ENCODE measurements at places on chromosomes 6 and 20.
A peak's percentile ranks its signal among the peaks of the same experiment; 100 is the strongest.

DNA sequence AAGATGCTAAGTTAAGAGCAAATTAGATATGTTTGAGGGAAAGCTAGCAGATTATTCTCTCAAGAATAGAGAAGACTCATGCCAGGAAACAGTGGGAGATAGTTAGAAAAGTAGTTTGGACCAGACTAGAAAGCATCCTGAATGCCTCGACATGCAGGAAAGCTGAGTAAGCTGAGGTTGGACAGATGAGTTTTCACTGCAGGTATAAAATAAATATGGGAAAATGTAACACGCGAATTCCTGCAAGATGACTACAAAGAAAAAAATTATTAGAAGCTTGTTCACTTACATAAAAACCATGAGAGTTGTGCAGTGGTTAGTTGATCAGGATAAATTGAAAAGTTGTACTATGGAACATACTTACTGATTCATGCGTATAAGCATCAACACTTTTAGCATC, 484.2 kb upstream of the MANEA start:
- DNase-seq, result no peak

DNA sequence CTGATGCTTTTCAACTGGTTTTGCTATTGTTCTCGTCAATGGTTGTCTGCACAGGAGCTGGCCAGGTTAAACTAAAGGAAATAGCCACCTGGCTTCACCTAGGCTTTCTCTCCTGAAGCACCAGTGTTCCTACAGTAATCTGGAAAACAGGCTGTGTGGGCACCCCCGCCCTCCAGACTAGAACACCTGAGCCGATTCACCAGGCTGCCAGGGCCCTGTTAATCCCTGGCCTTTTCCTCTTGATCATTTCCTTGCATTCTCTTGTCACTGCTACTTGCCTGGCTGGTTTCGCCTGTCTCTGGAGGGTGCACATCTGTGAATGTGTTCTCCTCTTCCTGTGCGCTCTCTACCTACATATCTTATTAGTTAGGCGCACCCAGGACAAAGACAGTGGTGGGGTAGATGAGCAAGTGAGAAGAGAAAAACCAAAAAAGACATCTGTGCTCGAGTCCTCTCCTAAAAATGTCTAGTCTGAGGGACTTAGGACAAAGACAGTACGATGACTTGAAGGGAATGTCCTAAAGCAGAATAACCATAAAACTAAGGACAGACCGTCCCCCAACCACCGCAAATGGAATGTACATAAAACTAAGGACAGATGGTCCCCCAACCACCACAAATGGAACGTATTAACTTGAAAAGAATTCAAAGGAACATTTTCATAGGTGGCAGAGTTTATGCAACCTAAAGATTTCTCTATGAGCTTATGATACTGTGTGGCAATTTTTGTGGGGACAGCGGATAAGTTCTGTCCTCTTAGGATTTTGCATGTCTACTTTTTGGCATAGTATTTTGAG, 45.9 kb upstream of the EMILIN3 start:
- DNase-seq, result no peak

- DNase-seq, result no peak
Observed at GRCh38 chr6:75946146-75946831, 126.2 kb downstream of the IMPG1 start.

DNA sequence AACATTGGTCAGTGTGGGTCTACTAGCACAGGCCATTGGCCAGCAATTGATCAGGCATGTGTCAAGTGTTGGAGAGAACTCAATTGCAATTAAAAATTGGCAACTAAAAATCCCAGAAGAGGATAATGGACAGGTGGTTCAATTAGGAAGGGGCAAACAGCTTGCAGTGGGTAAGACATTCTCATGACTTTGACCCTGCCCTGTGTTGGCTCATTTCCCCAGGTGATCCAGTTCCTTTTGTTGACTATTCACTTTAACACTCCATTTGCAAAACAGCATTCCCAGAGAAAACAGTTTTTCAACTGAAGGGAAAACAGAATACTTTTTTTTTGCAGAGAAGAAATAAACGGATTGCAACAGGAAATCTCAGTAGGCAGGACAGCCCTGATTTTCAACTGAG, 28.9 kb upstream of the SCGN start:
- DNase-seq, result no peak

DNA sequence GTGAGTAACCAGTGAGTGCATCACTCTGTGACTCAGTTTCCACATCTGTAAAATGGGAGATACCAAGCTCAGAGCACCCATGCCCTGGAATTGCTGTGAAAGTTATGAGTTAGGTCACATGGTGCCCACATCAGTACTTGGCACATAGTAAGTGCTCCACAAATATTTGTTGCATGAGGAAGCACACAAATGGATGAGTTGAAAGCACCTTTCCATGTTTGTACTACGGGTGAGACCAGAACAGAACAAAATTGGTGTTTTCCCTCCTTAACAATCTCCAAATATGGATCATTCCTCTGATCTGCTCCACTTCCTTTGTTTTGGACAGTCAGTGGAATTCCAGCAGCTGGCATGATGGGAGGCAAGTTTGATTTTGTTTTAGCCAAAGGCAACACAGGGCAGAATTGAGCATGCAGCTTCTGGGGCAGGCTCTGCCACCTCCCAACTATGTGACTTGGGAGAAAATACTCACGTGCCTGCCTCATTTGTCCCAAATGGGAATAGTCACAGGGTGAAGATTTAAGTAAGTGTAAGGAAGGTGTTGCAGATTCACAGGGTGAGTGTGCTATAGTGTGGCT, 503.7 kb upstream of the SULF2 start:
- DNase-seq, result no peak

DNA sequence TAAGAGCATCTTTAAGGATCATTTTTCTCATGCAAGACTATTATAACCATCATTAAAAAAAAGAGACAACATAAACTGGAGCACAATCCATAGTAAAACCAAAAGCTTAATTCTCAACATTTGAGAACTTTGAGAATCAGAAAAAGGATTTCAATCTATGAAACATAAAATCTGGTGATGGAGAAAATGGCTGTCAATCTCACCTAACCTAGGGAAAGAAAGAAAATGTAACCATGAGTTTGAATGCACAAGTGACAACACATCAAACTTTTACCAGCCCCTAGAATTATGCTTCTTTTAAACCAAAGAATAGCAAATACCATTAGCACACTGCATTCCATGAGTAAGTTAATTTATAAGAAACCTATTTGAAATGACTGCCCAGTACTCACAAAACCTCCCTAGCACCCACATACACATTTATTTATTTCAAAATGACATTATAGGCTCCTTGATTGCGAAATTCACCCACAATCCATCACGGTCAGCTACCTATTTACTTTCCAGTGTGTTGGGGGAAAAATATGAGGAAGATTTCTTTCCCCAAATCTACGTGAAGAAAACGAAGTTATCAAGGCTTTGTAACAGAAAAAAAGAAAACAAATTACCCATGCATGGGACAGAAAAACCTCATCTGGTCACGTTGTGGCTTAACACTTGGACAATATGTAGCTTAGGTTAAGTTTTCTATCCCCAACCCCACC, 828 bp downstream of the ASCC3 start:
- no peak for DNase-seq

- peak; percentile 42 for DNase-seq
Observed at GRCh38 chr20:46562373-46563169, 12.1 kb upstream of the OCSTAMP start.

DNA sequence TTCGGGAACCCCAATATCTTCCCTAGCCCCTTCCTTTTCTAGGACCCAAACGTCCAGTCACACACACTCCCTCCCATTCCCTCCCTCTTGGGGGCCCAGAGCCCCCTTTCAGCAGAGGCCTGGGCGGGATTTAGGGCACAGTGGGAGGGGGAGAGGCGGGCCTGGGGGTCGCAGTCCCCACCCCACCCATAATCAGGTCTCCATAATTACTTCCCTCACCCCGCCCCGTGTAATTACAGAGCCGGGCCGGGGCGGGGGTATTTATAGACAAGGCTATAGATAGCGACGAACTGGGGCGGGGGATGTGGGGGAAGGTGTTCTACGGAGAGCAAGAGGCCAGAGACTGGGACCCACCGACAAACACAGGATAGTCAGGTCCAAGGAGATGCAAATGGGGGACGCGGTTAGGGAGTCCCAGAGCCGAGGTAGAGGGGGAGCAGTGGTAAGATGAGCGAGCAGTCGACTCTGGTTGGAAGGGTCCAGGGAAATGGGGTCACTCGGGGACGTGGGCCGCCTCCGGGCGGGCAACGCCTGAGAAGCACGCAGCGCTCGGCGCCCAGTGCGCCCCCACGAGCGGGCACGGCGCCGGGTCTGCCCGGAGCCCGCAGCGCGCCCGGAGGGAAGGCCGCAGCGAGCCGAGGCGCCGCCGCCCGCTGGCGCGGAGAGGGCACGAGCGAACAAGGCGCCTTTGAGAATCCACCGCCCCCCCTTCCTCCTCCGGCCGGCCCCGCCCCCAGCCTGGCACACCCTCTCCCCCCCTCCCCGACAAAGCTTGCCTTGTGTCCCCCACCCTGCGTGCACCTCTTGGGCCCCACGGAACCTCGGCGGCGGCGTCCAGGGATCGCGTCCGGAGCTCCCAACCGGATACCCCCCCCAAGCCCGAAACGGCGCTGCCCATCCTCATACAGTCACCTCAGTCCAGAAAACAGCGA, 670 bp upstream of the COL11A2 start:
- no peak for DNase-seq

DNA sequence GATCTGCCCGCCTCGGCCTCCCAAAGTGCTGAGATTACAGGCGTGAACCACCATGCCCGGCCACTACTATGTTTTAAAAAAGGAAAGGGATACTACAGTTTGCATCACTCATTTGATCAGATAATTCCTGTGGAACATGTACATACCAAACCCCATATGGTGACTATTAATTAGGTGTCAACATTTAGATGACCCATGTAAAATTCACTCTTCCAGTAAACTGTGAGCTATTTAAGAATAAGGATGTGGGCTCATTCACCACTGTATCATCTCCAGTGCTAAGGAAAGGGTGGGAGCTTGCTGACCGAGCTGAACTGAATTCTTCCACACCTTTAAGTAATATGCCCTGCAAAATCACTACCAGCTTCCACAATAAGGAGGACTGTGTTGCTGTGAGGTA, 127.5 kb downstream of the BTBD9 start:
- no peak for DNase-seq

- DNase-seq, result no peak
Observed at GRCh38 chr20:23129266-23129665, 43.1 kb upstream of the CD93 start.

- no peak for DNase-seq
Observed at GRCh38 chr6:163243692-163244589, 170.6 kb upstream of the QKI start.

DNA sequence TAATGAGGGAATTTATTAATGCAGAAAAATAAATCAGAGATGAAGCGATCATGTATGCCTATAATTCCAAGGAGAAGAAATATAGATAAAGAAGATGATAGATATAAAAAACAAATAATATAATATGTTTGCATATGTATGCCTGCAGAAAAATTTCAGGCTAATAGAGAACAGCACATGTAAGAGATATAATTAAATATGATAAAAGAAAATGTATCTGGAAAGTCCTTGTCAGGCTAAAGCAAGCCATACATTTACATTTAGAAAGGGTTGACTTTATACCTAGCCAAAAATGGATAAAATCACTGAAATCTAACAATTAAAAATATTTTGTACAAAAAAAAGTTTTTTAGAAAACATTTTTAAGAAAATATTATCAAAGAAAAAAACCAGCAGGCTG, 454.1 kb downstream of the C6orf118 start:
- no peak for DNase-seq

GRCh38 chr6:33987531-33988021, 158.3 kb downstream of the GRM4 start:
- no peak for DNase-seq

DNA sequence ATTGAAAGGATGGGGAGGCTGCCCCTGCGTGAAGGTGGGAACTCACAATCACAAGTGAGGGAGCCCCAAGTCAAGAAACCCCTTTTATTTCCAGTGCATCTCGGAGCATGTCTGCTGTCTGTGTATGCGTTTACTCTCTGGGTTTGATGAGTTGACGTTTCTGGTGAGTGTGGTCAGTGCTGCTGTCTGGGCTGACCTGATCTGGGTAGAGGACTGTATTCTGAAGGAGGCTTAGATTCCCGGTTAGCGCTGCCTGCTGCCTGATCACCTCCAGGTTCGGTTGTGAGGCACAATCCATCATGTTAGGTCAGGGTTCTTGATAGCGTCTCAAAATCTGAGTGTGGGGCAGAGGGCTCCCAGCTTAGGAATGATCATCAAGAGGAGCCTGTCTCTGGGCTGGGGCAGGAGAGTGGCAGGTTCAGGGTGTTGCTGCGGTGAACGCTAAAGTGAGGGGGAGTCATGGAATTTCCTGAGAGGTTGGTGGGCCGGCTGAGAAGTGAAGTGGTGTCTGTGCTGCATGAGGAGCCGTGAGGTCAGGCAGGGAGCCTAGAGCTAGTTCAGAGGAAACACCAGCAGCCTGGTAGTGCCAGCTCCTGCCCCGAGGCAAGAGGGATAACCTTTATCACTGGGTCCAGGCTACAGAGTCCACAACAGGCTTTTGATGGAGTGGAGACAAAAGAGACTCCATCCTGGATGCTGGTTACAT, 225.3 kb upstream of the CST7 start:
- no peak for DNase-seq

- no peak for DNase-seq
Observed at GRCh38 chr6:113011801-113012200, 664.7 kb downstream of the RFPL4B start.

- no peak for DNase-seq
Observed at GRCh38 chr6:130903007-130903406, 75.8 kb downstream of the SMLR1 start.

- DNase-seq, result peak; percentile 14
Observed at GRCh38 chr6:3987053-3987452, 91.9 kb downstream of the FAM217A start.

GRCh38 chr6:112563368-112563767, 216.2 kb downstream of the RFPL4B start:
- no peak for DNase-seq

DNA sequence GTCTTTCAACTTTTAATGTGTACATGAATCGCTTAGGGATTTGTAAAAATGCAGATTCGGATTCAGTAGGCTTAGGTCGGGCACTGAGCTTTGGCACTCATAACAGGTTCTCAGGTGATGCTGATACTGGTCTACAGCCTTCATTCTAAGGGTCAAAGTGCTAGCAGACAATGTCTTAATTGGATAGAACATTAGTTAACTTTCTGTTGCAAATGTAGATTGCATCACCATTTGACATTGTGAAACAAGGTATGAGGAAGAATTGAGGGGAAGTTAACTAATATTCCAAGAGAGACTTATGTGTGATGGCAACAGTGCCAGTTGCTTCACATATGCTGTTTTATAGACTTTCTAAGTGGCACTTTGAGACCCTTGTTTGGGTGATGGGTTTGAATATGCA, 86.9 kb downstream of the MLIP start:
- no peak for DNase-seq

DNA sequence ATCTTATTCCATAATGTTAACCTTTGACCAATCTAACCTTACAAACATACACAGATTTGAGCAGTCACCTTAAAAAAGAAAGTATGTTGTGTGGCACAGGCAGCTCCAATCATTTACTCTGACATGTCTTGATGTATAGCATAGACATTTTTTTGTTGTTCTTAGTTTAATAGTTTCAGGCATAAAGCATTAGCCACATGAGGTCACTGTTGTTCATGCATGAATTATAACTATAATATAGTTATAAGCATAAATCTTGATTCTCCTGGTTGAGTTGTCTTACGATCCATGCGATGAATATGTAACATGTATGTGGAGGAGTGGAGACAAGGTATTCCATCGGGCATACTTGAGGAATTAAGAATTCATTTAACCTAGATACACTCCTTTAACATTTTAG, 26.1 kb upstream of the NKAIN2 start:
- DNase-seq, result no peak

GRCh38 chr20:16946097-16946496, 197.9 kb downstream of the OTOR start:
- DNase-seq, result no peak

Data from HFF-Myc (cell line).